ENCODE measurements at places on chromosomes 7 and 10.

GRCh38 chr7:114791771-114792170, 130.1 kb upstream of the MDFIC start:
- DNase-seq: no peak

- no peak for DNase-seq
These were observed 111.3 kb downstream of the FRMD4A start for GRCh38 chr10:14219411-14219810.

GRCh38 chr10:93742633-93743349, 14.9 kb upstream of the LGI1 start:
- no peak for DNase-seq

GRCh38 chr7:47614450-47614849, 32.5 kb upstream of the TNS3 start:
- no peak for DNase-seq

GRCh38 chr7:157219154-157219553, 80.4 kb downstream of the UBE3C start:
- DNase-seq: no peak

DNA sequence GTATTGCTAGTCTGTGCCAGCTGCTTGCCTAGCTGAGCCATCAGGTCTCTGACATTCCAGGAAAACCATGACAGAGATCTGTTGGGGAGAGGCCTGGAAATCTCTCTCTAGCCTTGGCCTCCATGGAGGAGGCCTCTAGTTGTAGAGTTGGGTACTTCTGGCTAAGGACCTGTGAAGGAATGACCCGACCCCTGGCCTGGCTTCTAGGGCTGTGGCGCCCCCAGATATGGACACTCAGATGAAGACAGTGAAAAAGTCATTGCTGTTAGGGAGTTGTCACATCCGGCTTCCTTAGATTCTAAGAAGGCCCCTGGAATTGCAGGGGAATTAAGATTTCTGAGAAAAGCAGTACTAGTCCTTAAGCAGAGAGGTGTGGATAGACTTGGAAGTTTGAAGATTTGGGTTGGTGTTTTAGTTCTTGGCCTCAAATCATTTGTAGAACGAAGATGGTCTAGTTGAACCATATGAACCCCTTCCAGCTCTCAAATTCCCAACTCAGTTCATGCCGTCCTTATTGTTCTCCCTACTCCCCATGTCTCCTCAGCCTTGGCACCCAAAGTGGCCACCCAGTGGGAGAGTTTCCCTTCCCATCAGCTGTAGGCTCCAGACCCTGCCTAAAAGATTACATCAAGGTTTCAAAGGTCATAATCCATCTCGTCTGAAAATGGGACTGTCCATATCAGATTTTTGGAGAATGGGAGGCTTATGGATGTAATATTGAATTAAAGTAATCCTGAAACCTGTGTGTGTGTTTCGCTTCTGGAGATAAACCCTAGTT, 7.0 kb downstream of the HHEX start:
- no peak for DNase-seq

GRCh38 chr10:94046098-94046497, 52.4 kb downstream of the PLCE1 start:
- DNase-seq: no peak

- no peak for DNase-seq
These were observed 755.2 kb downstream of the AUTS2 start for GRCh38 chr7:70353330-70353945.

Data from left renal cortex interstitium (tissue), 4 donors.